ENCODE measurements at places on chromosomes 4 and X. TPM values are rescaled to one million over a fixed set of nuclear protein-coding genes. Genes with fewer than 3 reads are reported as not detected.

The MAGEA2 gene
- not detected for total RNA-seq

The PYURF gene
- 155 TPM for total RNA-seq

The PLXNA3 gene
- 12.8 TPM for total RNA-seq

The TBC1D9 gene
- 27.3 TPM for total RNA-seq

The SUPT20HL2 gene
- 0.05 TPM for total RNA-seq

The MUC7 gene
- 0.06 TPM for total RNA-seq

All from SJCRH30 (cell line).